ENCODE measurements at places on chromosomes 4 and X. TPM values are rescaled to one million over a fixed set of nuclear protein-coding genes. Genes with fewer than 3 reads are reported as not detected.

DNA sequence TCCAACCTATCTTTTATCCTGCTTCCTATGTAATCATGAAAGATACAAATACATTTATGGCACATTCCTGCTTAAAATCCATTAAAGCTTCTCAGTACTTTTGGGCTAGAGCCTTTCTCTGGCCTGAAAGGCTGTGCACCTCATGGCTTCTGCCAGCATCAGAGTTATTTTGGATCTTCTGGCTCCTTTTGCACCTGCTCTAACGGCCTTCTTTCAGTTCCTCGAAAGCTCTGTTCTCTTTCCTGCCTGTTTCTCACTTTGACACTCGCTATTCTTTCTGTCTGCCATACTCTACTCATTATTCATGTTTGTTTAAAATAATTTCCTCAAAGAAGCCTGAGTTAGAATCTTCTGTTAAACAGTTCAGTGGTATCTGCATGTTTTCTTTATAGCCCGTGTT is 86.0 kb downstream of the LRP2BP start:
- DNase-seq, result no peak
- peaks cover 34% of the 10 kb centered on the region for H3K36me3 ChIP-seq
- no peak overlapping the region for H3K27ac ChIP-seq
- peaks cover 1% of the 10 kb centered on the region for H3K4me1 ChIP-seq
- no peaks in the 10 kb centered on the region for H3K27me3 ChIP-seq

The MYOZ2 gene
- not detected for total RNA-seq

DNA sequence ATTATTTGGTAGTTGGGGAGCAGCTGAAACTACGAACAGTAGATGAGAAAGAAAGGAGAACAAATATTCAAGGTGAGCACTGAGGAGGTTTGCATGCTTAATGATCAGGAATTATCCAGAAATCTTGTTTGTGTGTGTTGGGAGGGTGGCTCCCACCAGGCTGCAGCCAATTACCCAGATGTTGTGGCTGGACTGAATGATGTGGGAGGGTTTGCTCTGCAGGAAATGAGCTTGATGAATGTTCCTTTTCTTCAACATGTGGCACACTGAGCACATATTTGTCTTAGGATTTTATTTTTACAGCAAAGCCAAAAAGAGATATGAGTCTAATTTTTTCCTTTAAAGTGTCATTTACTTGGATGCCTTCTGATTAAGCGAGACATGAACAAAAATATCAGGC is 48.3 kb upstream of the AMOT start:
- H3K27me3 ChIP-seq, result peaks cover 23% of the 10 kb centered on the region
- H3K36me3 ChIP-seq, result no peaks in the 10 kb centered on the region
- no peak overlapping the region for H3K4me3 ChIP-seq
- H3K27ac ChIP-seq, result no peak overlapping the region
- H3K4me1 ChIP-seq, result peaks cover 19% of the 10 kb centered on the region

The MAGEA4 gene
- total RNA-seq, result not detected

- no peak for DNase-seq
- H3K27ac ChIP-seq, result no peak overlapping the region
- no peak overlapping the region for H3K4me3 ChIP-seq
- no peaks in the 10 kb centered on the region for H3K4me1 ChIP-seq
- peaks cover 32% of the 10 kb centered on the region for H3K27me3 ChIP-seq
Observed at GRCh38 chr4:150229520-150229919, 151.3 kb downstream of the DCLK2 start.

The CLCN4 gene
- not detected for total RNA-seq

The SGMS2 gene
- 0.62 TPM for total RNA-seq

The CFI gene
- total RNA-seq, result not detected

DNA sequence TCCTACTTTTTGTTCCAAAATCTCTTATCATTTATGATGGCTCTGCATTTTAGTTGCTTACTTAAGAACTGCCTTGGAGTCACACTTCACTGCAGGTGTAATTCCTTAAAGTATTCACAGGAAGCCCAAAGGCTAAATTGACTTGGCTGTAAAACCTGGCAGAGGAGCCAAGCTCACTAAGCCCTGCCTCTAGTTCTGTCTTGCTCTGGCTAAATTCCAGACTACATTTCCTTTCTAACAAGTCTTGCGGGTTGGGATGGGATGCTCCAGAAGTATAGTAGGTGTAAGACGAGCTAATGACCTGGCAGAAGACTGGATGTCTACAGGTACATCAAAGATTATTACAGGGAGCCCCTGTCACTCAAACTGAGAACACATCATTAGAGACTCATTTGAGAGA is 924.0 kb upstream of the INTU start:
- no peak for DNase-seq
- H3K27ac ChIP-seq, result no peak overlapping the region
- no peaks in the 10 kb centered on the region for H3K27me3 ChIP-seq
- no peaks in the 10 kb centered on the region for H3K4me1 ChIP-seq
- no peak overlapping the region for H3K4me3 ChIP-seq

- H3K36me3 ChIP-seq, result peaks cover 6% of the 10 kb centered on the region
- H3K27ac ChIP-seq, result no peak overlapping the region
- DNase-seq, result no peak
- H3K4me1 ChIP-seq, result no peaks in the 10 kb centered on the region
- no peaks in the 10 kb centered on the region for H3K27me3 ChIP-seq
Observed at GRCh38 chrX:34866646-34867045, 76.0 kb upstream of the FAM47B start.

DNA sequence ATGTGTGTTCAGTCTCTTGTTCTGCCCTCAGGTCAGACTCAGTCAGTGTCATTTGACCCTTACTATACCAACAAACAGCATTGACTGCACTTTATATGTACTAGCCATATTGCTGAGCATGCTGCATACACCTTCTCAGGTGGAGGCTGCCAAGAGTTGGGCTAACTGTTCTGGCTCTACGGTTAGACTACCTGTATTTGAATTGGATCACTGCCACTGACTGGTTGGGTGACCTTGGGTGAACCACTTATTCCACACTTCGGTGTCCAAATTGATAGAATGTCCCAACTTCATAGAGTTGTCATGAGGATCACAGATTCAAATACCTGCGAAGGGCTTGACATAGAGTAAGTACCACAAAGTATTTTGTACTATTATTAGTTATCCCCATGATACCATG is 91.2 kb upstream of the GPR50 start:
- no peaks in the 10 kb centered on the region for H3K36me3 ChIP-seq
- no peak overlapping the region for H3K27ac ChIP-seq
- no peak for DNase-seq
- no peaks in the 10 kb centered on the region for H3K4me1 ChIP-seq
- peaks cover 24% of the 10 kb centered on the region for H3K27me3 ChIP-seq
- H3K4me3 ChIP-seq, result no peak overlapping the region

The SATL1 gene
- not detected for total RNA-seq

- no peak overlapping the region for H3K27ac ChIP-seq
- H3K36me3 ChIP-seq, result peaks cover 7% of the 10 kb centered on the region
- no peaks in the 10 kb centered on the region for H3K4me1 ChIP-seq
- no peak overlapping the region for H3K4me3 ChIP-seq
- DNase-seq, result no peak
Observed at GRCh38 chr4:106195435-106195950, 120.5 kb downstream of the TBCK start.

GRCh38 chrX:155022585-155022984 is at the start of gene F8:
Gene F8 (minus strand): TSS chrX:155022723. CDS start chrX:155022552, 171 bp downstream.
- H3K27me3 ChIP-seq, result no peaks in the 10 kb centered on the region
- DNase-seq, result no peak
- no peak within 1 kb of the TSS for H3K27ac ChIP-seq
- H3K36me3 ChIP-seq, result no peaks in the 10 kb centered on the region

DNA sequence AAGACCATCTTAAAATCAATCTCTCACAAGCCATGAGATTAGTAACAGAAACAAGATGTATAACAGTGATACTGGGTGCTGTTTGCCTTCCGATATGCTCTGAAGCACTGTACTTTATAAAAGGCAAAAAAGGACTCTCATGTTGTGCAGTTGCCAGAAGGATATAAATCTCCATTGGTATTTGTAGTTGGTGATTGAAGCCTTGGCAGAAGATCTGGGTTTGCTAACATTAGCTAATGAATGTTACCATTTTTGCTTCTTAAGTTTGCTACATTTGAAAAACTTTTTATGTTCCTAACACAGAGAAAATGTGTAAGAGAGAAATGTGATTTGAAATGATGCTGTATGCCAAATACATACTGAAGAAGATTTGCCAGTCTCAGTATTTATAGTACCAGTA is 44.4 kb downstream of the RAP1GDS1 start:
- no peak overlapping the region for H3K27ac ChIP-seq
- no peak for DNase-seq
- H3K4me1 ChIP-seq, result peaks cover 11% of the 10 kb centered on the region
- H3K27me3 ChIP-seq, result no peaks in the 10 kb centered on the region
- no peak overlapping the region for H3K4me3 ChIP-seq

GRCh38 chr4:172962564-172963353 is 205.9 kb upstream of the GALNT7 start:
- no peak overlapping the region for H3K27ac ChIP-seq
- DNase-seq, result no peak
- H3K27me3 ChIP-seq, result peaks cover 3% of the 10 kb centered on the region
- no peak overlapping the region for H3K4me3 ChIP-seq
- H3K36me3 ChIP-seq, result no peaks in the 10 kb centered on the region
- H3K4me1 ChIP-seq, result no peaks in the 10 kb centered on the region

GRCh38 chr4:2977211-2978088 is 14.1 kb downstream of the GRK4 start:
- H3K4me3 ChIP-seq, result no peak overlapping the region
- no peaks in the 10 kb centered on the region for H3K27me3 ChIP-seq
- H3K36me3 ChIP-seq, result no peaks in the 10 kb centered on the region

DNA sequence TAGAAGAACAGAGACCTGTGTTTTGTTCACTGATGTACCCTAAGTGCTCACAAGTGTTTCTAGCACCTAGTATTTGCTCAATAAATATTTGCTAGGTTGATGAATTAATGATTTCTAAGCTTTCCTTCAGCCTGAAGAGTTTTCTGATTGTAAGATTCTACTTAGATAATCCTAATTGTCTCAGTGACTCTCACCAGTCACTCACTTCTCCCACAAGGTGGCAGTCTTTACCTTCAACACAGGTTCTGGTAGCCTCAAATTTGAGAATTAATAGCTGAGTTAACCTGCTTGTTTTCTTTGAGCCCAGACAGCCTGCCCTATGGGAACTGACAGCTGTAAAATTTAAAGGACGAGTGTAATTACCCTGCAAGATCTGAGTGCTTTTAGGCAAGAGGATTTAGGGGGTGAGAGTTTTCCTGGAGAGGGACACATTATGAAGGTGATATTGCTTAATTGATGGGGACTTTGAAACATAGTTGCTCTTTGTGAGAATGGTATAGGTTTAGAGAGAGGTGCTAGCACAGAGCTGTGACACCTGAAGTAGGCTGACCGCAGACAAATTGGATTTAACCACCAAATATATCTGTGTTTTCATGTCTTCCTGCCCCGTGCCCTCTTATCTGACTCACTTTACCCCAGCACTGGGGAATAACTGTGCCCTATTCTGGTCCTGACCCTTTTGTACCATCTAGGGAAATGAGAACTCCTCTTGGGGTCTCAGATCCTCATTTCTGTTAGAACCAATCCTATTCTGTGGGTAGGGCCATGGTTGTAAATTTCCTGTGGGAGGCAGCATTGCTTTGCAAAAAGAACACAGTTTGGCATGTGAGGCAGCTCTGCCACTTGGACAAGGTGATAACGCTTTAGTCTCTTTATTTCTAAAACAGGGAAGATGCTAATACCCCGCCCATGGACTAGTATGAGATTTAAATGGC is 27.7 kb downstream of the CD38 start:
- H3K27me3 ChIP-seq, result no peaks in the 10 kb centered on the region
- no peaks in the 10 kb centered on the region for H3K36me3 ChIP-seq
- no peak overlapping the region for H3K4me3 ChIP-seq
- peak overlapping the region; percentile 68 for H3K27ac ChIP-seq
- peaks cover 54% of the 10 kb centered on the region for H3K4me1 ChIP-seq

The PGAM4 gene
- total RNA-seq, result not detected

- H3K27me3 ChIP-seq, result peaks cover 2% of the 10 kb centered on the region
- no peaks in the 10 kb centered on the region for H3K4me1 ChIP-seq
- no peak overlapping the region for H3K27ac ChIP-seq
- H3K4me3 ChIP-seq, result no peak overlapping the region
- DNase-seq, result no peak
Observed at GRCh38 chrX:34875204-34875603, 67.4 kb upstream of the FAM47B start.

The VEGFD gene
- not detected for total RNA-seq

The PLXNB3 gene
- total RNA-seq, result 2.4 TPM

- H3K4me1 ChIP-seq, result peaks cover 11% of the 10 kb centered on the region
- peaks cover 19% of the 10 kb centered on the region for H3K27me3 ChIP-seq
- no peak for DNase-seq
- peak overlapping the region; percentile 39 for H3K27ac ChIP-seq
- H3K4me3 ChIP-seq, result peak overlapping the region; percentile 93
Observed at GRCh38 chr4:185472103-185472542, 590 bp upstream of the CCDC110 start.

The CENPVL2 gene
- total RNA-seq, result not detected

DNA sequence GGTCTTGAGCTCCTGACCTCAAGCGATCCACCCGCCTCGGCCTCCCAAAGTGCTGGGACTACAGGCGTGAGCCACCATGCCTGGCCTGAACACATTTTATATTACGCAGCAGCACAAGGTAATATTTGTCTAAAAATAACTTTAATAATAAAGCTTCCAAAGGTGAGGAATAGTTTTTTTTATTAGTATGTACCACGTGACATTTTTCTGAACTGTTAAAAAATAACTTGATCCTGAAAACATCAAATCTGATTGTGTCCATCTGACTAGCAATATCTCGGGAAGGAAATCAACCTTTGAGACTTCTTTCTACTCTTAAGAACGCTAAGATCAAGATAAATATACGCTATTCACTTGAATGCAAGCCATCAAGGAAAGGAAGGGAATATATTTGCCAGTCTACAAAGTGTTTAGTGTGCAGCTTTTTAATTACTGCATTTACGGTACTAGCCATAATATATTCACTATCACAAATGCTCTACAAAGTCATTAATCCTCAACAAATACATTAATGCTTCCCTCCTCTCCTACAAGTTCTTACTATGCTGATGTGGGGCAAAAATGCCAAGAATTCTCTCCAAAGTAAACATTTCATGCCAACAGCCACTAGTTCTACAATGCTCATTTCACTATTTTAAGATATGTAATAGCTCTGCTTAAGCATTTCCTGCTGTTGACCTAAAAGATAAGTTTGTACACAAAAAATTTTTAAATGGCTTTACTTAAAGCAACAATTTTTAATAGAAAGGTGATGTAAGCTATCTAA is 143.6 kb downstream of the APBB2 start:
- H3K27me3 ChIP-seq, result no peaks in the 10 kb centered on the region
- H3K36me3 ChIP-seq, result no peaks in the 10 kb centered on the region
- no peak for DNase-seq
- H3K27ac ChIP-seq, result no peak overlapping the region
- H3K4me1 ChIP-seq, result no peaks in the 10 kb centered on the region
- H3K4me3 ChIP-seq, result no peak overlapping the region

The AVPR2 gene
- total RNA-seq, result not detected

The GAGE12J gene
- total RNA-seq, result not detected

Measured in natural killer cell treated with Interleukin-12 subunit alpha and Interleukin-12 subunit beta and Interleukin-15 and Interleukin-18, amount 100 ng/mL, for 72 hours (primary cell).